ENCODE measurements at places on chromosomes 11 and 22.

DNA sequence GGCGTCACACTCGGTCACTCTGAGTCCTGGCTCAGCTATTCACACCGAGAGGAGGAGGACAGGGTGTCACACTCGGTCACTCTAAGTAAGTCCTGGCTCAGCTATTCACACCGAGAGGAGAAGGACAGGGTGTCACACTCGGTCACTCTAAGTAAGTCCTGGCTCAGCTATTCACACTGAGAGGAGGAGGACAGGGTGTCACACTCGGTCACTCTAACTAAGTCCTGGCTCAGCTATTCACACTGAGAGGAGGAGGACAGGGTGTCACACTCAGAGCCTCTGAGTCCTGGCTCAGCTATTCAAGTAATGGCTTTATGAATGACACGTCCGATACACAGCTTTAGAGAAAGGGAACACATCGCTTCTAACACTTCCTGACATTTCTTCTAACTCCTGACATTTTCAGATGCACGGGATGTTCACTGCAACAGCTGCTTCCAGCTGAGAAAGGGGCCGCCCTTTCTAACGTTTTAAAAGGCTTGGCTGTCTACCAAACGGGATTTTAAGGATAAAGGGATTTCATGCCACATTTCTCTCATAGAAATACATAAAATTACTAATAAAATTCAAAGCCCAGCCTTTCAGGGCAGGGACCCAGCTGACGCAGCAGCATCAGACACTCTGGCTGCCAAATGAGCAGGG, 28.1 kb downstream of the DRD4 start:
- DNase-seq = no peak

GRCh38 chr11:32437495-32438345, 2.4 kb upstream of the WT1 start:
- DNase-seq = no peak

DNA sequence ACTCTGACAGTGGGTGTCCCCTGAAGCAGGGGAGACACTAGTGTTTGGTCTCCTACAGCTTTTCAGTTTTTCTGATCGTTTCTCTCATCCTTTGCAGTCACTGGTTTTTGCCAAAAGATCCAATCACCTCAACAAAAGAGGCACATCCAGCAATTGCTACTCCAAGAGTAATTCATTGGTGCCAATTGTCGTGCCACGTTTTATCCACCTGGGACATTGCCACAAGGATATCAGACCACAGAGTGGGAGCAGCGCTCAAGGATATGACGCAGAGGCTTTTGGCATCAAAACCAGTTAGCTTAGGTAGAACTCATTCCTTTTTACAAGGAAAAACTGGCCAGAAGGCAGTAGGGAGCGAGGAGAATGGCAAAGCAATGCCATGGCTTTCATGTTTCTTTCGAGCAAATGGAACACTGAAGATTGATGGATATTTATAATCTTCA, 40.9 kb upstream of the BLID start:
- DNase-seq = no peak

GRCh38 chr11:93890391-93891051, 40.1 kb upstream of the VSTM5 start:
- DNase-seq = no peak

- DNase-seq = no peak
These were observed 35.6 kb downstream of the KIF18A start for GRCh38 chr11:28072321-28072720.

- no peak for DNase-seq
These were observed 10.2 kb downstream of the ZC3H7B start for GRCh38 chr22:41311487-41311886.

GRCh38 chr22:41435560-41435959, 11.0 kb downstream of the TOB2 start:
- DNase-seq = no peak

DNA sequence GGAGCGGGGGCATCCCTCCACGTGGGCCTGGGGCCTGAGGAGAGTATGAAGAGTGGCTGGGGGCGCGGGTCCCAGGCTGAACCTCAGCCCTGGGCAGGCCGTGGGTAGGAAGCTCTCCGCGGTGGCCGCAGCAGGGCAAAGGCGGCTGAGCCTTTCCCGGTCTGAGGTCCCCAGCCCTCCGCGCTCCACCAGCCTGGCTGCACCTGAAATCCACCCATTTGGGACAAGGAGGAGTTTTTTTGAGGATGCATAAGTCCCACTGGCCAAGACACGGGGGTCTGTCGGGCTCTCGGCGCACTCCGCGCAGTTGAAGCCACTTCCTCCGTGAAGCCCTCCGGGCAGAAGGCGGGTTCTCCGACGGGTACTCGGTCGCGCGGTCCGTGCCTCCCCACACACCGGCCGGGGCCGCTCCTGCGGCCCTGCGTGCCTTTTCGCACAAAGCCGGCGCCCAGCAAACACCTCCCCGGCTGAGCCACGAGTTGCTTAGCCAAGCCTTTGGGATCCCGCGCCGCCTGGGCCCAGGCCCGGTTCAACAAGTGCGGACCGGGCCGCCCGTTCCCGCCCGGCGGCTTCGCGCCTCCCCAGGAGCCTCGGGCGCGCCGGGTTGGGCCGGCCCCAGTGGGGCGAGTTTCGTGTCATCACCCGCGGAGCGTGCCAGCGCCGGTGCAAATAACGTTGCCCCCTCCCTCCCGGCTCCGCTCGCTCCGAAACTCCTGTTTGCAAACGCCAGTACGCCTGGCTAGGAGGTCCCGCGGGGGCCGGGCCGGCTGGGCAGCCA, 666 bp upstream of the OVOL1 start:
- DNase-seq = no peak

- DNase-seq = no peak
These were observed 12.2 kb downstream of the CHRDL2 start for GRCh38 chr11:74719011-74719410.

DNA sequence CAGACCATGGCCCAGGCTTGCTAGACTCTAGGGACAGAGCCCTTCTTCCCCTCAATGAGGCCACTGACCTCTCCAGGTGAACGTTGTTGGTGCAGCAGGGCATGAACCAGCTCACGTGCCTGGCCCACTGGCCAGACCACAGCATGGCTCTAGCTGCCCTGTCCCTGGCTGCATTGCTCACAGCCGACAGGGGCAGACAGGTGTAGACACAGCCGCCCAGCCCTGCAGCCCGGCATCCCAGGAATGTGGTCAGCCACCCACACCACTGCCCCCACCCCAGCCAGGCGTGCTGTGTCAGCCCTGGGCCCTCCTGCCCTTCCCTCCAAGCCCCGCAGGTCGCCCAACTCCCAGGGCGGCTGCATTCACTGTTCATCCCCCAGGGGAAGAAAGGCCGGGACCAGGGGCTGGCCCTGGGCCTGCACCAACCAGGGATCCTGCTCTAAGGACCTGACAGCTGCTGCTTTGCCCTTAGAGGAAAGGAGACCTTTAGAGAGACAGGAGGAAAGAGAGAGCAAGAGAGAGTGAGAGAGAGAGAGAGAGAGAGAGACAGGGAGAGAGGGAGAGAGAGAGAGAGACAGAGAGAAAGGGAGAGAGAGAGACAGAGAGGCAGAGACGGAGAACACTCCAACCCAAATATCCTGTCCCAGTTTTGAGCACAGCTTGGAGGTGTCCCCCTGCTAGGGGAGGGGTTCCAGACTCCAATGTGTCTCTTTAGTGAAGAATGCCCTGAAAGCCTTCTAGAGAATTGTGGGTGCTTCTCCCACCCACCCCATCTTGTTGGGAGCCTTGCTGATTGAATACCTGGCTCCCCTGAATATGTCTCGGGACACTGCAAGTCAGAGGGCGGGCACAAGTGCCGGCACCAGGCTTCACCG, 44.2 kb upstream of the LINC01488 start:
- no peak for DNase-seq

DNA sequence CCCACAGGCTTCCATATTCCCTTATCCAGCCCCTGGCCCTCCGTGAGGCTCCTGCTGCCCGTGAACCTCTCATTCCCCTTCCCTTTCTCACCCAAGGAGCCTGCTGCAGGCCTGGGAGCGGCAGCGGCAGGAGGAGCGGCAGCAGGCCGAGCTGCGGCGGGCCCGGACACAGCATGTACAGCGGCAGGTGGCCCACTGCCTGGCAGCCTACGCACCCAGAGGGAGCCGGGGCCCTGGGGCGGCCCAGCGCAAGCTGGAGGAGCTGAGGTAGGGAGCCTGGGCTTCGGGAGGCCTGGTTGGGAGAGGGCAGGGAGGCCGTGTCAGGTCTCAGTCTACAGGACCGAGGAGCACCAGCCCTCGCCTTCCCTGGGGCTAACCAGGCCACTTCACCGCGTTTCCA, 8.1 kb upstream of the SART1 start:
- no peak for DNase-seq

GRCh38 chr11:86447763-86448480, 73.2 kb downstream of the CCDC81 start:
- DNase-seq = no peak

DNA sequence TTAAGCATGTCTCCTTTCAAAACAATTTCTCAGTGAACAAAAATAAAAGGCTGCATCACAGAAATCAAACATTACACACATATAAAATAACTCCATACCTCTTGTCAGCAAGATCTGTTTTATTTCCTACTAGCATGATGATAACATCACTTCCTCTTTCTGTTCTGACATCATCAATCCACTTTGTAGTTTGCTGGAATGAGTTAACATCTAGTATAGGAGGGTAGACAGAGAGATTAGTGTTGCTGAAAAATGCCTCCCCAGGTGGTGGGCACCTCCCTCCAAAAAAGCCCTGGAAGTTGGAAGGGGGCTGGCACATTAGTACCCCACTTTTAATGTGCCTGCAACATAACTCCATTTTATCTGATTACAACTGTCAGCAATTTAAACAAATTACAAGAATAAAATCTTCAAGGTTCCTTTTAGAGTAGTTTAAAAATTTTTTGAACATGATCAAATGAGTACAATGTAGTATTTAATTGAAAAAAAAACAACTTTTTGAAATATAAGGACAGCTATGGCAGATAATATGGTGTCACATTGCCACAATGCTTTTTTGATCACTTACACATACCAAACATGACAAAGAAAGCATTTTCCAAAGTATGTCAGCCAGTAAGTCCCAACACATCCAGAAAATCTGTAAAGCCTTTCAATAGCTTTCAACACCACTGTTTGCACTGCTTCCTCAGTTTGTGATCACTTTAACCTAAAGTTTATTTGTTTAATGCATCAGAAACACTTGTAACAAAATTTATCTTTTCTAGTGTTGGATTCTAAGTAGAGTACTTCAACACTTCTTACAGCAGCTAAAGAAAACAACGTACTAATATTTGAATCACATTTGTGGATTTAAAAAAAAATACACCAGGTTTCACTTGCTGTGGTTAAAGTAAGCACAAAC, 44.5 kb downstream of the RAB6A start:
- DNase-seq = no peak

DNA sequence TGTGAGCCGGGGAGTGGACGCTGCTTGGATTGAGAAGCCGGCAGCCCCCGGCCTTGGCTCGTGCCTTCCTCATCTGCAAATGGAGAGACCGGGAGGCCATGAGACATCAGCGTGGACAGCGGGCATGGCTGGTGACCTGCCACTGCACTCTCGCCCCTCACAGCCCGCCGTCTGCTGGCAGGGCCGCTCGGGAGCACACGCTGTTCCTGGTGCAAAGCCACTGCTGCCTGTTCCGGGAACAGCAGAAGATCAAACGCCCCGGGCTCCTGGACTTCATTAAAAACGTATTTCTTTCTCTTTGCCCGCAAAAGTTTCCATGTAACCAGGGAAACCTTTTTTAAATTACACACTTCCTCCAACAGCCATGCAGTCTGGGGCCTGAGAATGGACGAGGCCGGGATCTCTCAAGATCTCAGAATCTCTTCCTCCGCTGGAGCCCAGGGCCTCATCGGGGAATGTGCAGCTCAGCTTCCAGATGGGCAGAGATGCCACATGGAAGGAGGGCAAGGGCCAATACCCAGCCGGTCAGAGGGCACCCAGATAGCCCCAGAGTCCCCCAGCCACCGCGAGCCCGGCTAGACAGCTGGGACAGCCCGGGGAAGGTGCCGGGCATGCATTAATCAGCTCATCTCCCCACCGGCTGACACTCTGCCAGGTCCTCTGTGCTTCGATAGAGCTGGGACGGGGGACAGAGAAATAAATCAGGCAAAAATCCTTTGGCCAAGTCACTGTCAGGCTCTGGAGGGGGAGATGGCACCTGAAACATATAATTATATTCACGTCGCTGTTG, 62.8 kb upstream of the PRR5 start:
- no peak for DNase-seq

DNA sequence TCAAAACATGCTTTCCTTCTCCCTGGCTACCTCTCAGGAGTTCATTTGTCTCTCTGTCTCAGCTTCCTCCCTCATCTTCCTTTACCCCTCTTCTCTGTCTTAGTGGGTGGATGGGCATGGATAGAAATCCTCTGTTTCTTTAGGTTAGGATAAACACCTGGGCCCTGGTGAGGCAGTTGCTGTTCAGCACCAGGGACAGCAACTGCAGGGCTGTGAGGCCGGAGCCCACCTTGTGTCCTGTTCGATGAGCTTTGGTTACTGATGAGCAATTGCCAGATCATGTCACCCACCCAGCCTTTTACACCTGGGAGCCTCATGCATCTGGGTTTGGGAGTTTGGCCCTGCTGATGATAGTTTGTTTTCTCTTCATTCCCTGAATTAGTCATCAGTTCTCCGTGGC, 6.1 kb upstream of the CRYBB3 start:
- no peak for DNase-seq

DNA sequence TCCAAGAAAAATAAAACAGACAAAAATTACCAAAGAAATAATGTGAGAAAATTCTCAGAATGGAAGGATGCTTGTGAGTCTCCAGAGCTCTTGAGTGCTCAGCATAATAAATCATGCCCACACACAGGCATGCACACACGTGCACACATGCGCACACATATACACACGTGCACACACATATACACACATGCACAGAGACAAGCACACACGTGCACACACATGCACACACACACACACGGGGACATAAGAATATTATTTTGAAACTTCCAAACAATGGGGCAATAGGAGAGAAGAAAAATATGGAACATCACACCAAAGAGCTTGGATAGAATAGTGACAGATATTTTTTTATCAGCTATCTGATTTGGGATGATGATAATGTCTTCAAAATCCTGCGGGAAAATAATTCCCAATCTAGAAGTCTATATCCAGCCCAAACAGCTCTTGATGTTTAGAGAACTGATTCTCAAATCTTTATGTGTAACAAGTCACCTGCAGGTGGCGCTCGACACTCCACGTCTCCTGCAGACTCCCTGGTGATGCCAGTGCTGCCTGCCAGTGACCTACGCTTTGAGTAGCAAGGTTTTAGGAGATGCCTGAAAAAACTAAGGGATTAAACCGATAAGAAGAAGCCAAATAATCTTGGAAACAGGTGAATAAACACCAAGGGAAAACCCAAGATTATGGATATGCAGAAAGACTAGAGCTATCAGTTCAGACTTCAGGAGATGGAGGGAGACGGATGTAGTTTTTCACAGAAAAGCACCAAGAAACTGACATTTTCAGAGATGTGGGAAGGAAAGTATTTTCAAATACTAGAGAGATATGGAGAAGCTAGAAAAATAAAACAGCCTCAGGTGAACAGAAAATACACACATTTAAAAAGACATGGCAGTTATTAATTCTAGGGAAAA, 743.6 kb downstream of the ETS1 start:
- DNase-seq = peak; percentile 14

DNA sequence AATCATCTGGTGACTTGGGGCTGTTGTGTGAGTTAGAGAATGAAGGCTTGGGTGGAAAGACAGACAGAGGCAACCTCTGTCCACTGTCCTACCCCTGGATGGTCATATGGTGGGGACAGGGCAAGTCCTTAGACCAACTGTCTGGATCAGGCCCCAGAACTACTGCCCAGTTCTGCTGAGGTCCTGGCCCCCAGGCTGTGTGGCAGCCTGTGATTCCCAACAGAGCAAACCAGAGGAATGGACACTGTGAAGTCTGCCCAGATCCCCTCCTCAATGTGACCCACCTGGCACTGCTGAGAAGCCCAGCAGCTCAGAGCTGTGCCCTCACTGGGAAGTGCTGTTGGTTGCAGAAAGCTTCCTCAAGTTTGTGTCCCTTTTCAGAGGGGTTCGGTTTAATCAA, 69.0 kb downstream of the GGTLC2 start:
- no peak for DNase-seq

GRCh38 chr11:20131788-20132666, 28.2 kb downstream of the DBX1 start:
- DNase-seq = no peak

Measured in activated CD4-positive, CD25-positive, alpha-beta regulatory T cell (primary cell).